Activated CD4-positive, CD25-positive, alpha-beta regulatory T cell (primary cell): ENCODE measurements at places on chromosomes 13 and 19.

- DNase-seq, result no peak
Observed at GRCh38 chr13:114164053-114164452, 15.0 kb upstream of the CFAP97D2 start.

DNA sequence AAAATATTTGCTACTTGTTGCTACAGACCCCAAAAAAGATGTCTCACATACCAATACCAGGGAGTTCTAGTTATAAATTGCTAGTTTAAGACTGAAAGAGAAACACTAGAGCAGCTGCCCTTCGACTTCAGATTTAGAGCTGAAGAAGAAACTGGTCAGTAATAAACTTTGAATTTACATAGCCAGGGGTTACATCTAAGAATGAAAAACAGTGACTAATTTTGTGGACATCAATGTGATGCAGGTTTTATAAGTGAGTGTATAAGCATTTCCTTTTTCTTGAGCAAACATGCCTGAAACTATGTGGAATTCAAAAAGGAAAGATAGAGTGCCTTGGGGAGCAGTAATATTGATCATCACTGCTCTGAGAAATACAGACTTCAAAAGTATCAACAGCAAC is 724.9 kb upstream of the MIR17HG start:
- no peak for DNase-seq

DNA sequence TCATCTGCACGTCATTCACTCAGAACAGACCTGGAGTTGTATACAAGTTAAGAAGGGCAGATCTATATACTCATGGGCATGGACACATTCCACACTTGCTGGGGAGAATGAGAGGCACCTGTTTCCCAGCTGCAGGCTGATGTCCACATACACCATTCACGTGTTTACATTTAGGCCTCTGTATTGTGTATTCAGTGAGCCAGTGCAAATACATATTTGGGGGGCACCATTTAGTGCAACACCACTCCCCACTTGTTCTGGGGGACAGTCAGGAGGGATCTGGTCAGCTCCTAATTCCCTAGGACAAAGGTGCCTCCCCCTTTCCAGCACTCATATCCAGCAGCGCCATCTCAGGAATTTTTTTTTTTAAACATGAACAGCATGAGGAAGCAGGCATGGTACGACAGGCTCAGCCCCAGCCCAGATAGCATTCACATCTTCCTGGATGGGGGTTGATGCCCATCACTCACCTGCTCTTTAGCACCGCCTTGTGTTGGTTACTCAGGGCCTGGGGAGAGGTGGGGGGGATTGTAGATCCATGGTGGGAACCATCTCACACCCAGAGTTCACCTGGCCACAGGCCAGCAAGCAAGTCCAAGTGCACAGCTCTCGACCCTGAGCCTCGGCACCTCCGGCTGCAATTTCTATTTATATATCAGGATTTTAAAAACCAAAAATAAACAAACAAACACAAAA is 56.9 kb upstream of the ZNF254 start:
- no peak for DNase-seq

GRCh38 chr19:6105444-6105843 is 4.9 kb downstream of the RFX2 start:
- no peak for DNase-seq

DNA sequence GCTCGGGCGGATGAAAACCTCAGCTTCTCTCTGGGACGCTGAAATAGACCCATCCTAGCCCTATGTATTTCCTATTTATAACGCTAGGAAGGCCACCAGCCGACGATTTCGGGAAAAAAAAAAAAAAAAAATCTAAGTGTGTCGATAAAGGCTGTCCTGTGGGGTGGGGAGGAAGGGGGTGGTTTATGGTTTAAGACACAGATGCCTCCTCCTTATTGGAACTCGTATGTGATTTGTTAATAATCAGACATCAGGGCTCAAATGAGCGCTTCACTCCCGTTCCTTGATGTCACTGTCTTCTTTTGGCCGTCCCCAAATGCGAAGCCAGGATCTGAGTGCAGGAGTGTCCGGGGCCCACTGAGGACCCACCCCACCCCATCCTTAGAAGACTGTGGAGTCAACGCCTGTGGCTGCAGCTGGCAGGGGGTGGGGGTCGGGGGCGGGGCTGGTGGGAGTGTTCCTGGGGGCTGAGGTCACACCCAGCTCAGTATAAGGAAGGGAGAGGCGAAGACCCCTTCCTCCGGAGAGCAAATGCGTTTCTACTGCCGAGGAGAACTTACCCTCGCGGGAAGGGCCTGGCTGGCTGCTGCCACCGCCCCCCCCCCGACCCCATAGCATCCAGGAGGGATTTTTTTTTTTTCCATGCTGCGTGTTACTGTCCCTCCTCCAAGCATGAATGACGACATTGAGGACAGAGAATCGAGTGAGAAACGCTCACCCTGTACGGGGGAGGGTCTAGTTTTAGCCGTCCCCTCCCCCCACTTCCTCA is 971 bp downstream of the ATCAY start:
- DNase-seq, result no peak

DNA sequence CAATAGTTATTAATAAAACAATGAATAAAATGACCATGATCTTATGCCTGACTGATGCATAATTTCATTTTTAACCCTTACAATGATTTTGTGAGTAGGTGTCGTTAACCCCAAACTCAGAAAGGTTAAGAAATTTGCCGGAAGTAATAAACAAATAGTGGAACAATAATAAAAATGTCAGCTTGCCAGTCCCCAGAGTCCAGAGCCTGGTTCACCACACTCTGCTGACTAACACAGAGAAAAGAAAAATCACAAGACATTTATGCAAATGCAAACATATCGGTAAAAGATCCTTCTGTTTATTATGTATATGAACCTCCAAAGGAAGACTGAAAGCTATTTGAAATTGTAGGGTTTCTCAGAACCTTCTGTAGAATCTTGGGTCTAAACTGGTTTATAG is 563.7 kb downstream of the EFNB2 start:
- DNase-seq, result no peak

DNA sequence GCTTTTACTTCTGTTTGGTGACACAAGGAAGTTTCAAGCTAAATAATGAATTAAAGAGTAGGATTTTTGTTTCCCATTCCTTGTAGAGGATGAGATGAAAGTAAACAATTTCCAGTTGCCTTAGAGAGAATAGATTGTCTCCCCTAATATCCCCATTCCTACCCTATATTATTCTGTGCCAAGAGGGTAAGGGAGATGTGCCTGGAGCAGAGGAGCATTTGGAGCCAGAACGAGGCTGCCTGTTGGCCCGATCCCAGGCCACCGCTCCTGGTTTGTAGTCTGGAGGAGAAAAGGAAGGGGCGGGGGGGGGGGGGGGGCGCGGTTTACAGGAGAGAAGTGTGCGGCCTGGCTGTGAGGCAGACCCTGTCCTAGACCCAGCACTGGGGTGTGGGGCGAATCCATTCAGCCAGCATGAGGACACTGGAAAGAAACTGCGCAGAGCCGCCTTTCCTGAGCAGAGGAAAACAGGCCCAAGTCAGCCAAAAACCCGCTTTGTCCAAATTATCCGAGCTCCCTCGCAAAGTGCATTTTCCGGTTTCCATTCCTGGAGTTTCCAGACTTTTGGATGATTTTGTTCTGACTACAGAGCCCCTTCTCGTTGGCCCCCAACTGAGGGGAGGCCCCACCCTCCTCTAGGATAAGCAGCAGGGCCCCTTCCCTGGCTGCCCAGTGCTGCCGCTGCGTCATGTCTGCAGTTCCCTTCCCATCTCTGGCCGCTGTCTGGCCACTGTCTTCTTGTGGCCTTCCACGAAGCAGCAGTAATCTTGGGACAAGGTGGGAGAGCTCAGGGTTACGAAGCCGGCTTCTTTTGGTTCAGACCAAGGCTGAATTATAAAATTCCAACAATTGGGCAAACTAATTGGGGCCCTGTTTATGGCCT is 23.0 kb downstream of the NFIX start:
- no peak for DNase-seq

- DNase-seq, result no peak
Observed at GRCh38 chr13:43354153-43354945, 331.0 kb downstream of the DNAJC15 start.

DNA sequence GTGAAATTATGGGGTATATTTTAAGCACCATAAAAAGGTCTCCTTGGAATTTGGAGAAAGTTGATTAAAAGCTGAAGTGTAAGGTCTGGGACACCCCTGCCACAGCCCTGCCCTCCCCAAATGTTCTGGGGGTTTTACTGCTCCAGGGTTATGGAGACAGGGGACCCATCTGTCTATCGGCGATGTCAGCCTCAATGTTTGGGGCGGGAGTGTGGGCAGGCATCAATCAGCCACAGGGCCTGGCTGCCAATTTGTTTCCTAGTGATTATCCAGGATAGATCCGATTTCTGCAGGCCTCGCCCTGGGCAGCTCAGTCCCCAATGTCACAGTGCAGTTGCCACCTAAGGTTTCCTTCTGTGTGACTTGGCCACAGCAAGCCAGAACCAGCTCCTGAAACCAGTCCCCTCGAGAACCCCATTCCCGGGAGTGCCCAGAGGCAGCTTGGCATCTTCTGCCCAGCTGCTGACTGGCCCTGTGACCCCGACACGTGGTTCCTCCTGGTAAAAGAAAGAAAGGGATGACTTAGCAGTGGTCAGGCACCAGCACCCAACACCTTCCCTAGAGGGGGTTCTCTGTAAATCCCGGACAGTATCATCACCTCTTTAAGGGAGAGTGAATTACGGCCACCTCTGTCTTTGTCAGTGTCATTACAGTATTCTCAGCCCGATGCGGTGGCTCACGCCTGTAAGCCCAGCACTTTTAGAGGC is 41.6 kb downstream of the MYO9B start:
- no peak for DNase-seq

- DNase-seq, result no peak
Observed at GRCh38 chr19:7582446-7582845, 13.2 kb upstream of the CAMSAP3 start.

- DNase-seq, result no peak
Observed at GRCh38 chr19:10152100-10152499, 32.4 kb upstream of the EIF3G start.

DNA sequence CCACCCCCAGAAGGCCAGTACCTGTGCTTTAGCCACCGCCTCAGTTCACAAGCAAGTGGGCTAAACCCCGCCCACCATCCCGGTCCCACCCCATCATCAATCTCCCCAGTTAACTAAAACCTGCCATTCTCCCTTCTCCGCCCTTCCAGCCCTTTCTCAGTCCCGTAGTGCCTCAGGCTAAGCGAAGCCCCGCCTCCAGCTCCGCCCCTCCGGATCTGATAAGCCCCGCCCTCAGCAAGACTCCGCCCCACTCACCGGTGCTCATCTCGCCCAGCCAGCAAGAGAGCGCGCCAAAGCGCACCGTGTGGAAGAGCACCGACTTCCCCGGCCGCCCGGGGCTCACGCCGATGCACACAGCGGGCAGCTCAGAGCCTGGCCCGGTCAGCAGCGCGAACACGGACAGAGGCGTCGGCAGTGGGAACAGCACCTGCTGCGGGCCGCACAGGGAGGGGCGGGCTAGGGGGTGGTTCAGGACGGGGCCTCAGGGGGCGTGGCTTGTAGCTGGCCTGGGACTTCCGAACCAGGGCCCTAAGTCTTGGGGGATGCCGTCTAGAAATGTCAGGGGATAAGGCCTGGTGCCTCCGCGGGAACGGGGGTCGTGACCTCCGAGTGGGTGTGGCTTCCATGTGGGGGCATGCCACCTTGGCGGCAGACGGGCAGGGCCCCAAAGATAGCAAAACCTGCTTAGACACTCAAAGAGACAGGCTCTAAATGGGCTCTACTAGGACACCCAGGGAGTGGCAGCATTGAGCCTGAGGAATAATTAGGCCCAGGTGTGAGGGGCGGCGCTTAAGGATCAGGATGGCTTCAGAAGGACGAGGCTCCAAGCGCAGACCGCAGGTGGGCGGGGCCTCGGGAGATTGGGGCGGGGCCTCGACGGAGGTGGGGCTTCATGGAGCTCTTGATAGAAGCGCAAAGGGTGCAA is 21.4 kb downstream of the MAP4K1 start:
- DNase-seq, result no peak

GRCh38 chr13:45852494-45852893 is 941 bp upstream of the SIAH3 start:
- no peak for DNase-seq

DNA sequence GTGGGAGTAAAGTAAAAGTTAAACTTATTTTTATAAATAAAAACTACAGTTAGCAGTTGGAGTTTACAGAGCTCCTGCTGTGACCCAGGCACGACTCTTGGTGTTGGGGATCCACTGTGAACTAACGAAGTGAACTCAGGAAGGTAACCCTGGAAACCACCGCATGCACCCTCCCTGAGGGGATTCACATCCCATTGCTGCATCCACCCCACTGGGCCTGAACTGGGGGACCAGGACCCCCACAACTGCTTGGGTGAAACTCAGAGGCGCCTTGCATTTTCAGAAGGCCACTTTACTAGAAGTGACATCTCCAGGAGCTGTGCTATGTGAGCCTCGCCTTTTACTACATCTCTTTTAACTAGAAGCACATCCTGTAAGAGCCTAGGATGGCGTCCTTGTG is 166.4 kb downstream of the TEX29 start:
- DNase-seq, result no peak

GRCh38 chr13:109231888-109232287 is 554.5 kb downstream of the IRS2 start:
- no peak for DNase-seq

DNA sequence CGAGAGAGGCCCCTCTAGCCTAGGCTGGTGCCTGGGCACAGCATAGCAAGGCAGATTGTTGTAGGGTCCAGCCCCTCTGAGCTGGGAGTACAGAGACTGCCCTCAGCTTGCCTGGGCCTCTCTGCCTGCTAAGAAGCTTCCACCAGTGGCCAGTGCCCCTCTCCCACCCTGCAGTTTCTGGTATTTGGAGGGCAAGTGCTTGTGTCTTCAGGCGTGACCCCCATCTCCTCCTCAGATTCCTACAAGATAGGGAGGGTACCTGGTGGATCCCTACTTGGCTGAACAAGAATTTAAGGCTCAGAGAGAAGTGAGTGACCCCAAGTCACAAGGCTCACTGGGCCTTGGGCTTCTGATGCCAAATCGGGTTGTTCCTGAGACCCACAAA is 152.7 kb downstream of the URI1 start:
- no peak for DNase-seq

GRCh38 chr13:44739120-44739519 is 163.0 kb upstream of the TSC22D1 start:
- no peak for DNase-seq

GRCh38 chr19:42208612-42209011 is 8.9 kb downstream of the DEDD2 start:
- no peak for DNase-seq

GRCh38 chr13:57638186-57638890 is 6.8 kb downstream of the PCDH17 start:
- no peak for DNase-seq

GRCh38 chr13:89982407-89983095 is 1364.9 kb upstream of the MIR17HG start:
- no peak for DNase-seq

GRCh38 chr13:70357031-70357430 is 248.8 kb upstream of the KLHL1 start:
- no peak for DNase-seq
